ENCODE measurements at places on chromosomes 12 and 14.

DNA sequence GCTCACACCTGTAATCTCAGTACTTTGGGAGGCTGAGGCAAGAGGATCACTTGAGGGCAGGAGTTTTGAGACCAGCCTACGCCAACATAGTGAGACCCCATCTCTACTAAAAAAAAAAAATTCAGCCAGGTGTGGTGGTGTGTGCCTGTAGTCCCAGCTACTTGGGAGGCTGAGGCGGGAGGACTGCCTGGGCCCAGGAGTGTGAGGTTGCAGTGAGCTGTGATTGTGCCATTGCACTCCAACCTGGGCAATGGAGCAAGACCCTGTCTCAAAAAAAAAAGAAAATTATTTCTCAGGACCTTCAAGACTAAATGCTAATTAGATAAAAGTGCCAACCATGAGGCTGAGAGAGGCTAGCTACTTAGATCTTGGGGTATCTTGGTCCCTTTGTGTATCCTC, 23.5 kb downstream of the OTUB2 start:
- no peak for DNase-seq

GRCh38 chr12:10400829-10401228, 8.7 kb downstream of the KLRC4 start:
- DNase-seq = no peak

- no peak for DNase-seq
Observed at GRCh38 chr14:22820731-22821130, 5.5 kb upstream of the SLC7A7 start.

DNA sequence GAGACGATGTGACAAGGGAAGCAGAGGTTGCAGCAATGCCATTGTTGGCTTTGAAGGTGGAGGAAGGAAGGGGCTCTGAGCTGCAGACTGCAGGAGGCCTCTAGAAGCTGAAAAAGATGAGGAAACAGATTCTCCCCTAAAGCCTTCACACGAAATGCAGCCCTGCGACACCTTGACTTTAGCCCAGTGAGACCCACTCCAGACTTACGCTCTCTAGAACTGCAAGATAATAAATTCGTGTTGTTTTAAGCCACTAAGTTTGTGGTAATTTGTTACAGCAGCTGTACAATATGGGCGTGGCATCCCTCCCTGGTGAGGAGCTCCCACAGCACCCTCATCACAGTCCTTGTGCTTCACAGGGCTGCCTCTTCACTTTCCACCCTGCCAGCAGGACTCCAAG, 53.2 kb downstream of the GOLGA5 start:
- no peak for DNase-seq

DNA sequence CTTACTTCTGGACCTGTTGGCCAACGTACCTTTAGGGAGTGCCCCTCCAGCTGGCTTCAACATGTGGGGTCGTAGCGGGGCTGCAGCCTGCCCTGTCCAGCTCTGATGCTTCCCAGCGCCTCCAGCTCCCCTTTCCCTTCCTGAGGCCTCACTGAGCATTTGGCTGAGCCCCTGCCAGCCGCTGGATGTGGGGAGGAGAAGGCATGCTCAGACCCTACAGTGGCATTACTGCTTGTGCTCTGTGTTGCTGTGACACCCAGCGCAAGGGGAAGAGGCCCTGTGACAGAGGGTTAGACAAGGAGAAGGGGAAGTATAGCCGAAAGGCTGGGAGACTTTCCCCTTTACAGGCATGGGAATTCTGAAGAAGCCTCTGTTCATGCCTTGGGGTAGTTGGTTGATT, 145.9 kb downstream of the PRKCH start:
- no peak for DNase-seq

DNA sequence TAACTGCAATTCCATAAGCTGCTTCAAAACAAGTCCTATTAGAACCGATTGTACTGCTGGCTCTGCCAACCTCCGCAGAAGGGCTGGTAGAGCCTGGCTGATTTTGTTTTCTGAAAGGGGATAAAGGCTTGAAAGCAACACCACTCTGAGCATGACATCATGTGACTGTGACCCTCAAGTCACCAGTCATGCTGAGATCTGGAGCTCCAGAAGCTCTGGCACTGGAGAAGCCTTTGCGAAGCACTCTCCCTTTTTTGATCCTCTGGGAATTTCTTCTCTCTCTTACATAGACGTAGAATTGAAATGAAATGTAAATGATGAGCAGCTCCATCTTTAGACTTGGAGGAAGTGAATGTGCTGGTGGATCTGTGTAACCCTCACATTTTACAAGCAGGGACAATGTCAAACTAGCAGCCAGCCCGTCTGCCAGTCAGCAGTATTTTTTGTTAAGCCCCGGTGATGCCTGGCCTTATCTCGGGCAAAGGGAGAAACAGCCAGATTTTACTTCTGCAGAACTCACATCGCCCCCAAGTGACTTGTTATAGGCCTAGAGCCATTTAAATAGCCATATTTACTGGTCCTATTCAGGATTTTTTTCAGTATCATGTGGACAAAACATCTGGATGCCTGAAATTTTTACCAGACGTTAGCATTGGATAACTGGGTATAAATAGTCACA, 112.1 kb upstream of the NPAS3 start:
- DNase-seq = no peak

GRCh38 chr12:6316921-6317692, 6.6 kb downstream of the PLEKHG6 start:
- no peak for DNase-seq

DNA sequence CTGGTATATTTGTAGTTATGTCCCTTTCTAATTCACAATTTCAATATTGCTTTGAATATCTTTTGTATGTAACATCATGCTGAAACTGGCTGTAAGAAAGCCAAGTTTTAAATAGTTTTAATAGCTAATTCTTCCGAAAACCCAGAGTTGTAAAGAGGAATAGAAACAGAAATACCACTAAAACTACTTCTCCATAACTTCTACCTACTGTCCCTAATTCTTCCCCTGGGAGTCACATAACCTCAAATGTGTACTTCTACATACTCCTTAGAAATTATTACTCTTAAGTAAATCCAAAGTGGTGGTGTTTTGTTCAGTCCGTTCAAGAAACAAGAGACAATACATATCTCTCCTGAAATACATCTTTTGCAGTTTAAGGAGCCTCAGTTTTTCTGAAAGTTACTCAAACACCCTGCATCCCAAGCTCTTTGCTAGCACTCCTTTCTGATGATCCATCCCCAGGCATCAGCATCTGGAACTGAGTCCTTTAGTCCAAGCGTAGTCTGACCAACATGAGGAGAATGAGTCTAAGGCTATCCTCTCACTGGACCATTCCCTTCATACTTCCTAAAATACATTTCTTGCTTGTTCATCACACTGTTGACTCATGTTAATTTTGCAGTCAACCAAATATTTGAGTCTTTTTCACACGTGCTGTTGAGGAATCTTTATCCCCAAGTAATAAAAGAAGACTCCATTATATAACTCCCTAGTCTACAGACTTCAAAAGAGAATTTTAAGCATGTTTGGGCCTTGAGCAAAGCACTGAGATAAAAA, 214.3 kb upstream of the NUDT4 start:
- DNase-seq = no peak

GRCh38 chr14:101449114-101449513, 112.2 kb upstream of the DIO3 start:
- no peak for DNase-seq

DNA sequence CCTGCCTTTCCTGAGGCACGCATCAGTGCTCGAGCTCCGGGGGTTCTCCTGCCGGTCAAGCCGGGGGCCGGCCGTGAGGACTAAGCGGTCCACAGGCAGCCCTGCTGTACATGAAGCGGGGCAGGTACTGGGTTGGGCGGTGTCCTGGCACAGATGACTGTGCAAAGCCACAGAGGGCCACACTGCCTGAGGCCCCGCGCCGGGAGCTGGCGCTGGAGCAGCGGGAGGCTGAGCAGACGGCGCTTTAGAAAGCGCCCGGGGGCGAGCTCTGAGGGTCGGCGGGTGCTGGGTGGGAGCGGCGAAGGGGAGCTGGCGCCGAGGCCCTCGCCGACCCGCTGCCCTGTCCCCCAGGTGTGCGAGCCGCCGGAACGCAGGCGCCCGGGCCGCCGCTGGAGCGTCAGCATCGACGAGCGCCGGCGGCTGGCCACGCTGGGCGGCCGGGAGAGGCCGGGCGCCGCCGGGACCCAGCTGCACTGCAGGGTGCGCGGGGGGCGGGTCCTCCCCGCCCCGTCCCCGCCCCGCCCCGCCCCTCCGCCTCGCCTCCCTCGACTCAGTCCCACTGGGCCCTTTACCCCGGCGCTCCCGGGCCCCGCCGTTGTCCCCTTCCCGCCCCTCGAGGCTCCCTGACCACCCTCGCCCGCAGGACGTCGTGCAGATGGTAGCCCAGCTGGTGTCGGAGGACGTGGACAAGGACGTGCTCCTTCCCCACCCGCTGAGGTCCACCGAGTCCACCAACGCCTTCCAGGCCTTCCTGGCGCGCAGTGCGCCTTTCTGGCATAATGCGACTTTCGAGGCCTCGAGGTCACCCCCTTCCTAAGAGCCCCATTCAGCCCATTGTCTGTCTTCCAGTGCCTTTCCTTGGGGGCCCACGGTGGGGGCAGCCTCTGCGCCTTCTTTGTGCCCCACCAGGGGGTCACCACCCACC, 8.3 kb upstream of the MTA1 start:
- peak; percentile 91 for DNase-seq

GRCh38 chr14:91058042-91058581, 2.3 kb downstream of the RPS6KA5 start:
- no peak for DNase-seq

DNA sequence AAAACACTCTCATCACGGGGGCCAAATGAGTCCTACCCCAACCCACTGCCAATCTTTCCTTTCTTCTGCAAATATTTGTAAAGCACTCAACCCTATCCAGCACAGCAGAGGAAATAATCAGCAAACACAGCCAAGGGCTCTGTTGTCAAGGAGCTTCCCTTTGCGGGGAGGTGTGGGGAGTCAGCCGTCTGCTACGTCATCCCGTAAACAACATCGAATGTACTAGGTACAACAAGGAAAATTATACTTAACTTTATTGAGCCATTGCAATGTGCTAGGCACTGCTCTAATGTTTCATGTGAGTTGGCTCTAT, 22.8 kb downstream of the TMEM63C start:
- DNase-seq = no peak

GRCh38 chr12:1916371-1917171, 1.9 kb downstream of the CACNA2D4 start:
- DNase-seq = peak; percentile 26

DNA sequence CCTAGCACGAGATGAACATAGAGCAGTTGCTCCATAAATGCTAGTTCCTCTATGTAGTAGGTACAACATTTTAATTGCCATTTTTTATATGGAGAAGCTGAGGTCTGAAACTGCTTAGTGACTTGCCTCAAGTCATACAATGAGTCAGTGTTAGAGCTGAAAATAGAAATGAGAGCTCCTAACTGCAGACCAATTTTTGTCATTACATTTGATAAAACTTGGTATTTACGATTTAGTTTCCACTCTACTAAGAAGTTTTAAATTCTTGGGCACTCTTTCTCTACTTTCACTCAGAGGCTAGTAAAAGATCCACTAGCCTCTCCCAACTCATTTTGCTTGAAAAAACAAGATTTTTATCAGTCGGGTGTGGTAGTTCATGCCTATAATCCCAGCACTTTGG, 8.1 kb upstream of the TMED10 start:
- DNase-seq = peak; percentile 27

GRCh38 chr12:94457311-94457710, 2.4 kb downstream of the CEP83 start:
- DNase-seq = peak; percentile 7

GRCh38 chr14:64082837-64083236, 211.3 kb downstream of the ESR2 start:
- no peak for DNase-seq

DNA sequence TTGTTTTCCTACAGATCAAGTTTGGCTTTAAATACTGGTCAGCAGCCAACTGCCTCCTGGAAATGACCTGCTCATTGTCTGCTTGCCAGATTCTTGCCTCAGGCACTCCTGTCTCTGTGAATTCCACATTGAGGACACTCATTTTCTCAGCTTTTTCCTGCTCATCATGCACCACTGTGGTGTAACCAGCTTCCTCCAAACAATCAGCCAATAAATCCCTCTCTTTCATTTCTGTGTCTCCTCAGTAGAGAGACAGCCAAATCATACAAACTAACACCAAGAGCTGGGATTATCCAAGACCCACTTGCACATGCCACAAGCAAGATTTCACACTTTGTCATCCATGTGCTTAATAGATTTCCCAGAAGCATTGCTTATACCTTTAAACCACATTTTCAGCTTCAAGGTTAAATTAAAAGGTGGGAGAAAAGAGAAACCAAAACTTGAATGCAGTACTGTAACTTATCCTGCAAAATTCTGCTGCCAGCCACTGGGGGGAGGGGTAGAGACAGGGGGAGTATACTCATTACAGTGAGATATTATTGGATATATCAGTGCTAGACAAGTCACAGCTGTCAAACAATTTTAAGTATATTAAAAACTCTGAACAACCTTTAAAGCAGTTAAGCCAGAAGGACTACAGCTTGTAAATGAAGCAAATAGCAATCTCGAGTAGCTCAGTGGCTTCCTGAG, 105.0 kb downstream of the PPP2R5E start:
- no peak for DNase-seq

GRCh38 chr12:131882804-131883520, 11.5 kb upstream of the ULK1 start:
- DNase-seq = no peak

DNA sequence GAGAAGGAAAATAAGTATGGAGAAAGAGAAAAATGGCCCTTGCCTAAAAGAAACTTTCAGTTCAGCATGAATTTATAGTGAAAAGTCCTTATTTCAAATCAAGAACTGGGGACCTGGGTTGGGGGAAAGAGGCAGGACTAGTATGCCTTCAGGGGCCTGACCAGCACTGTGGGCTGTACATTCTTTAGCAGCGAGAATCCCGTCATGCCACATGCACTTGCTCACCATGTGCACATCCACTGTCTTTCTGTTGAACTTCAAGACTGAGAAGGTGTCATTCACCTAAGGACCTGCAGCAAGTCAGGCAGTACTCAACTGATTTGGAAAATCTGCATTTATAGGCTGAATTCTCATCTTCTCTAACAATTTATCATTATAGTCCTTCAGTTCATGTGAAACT, 50.2 kb downstream of the RAB35 start:
- DNase-seq = no peak

GRCh38 chr12:53758081-53758729, 6.4 kb upstream of the CISTR start:
- no peak for DNase-seq

DNA sequence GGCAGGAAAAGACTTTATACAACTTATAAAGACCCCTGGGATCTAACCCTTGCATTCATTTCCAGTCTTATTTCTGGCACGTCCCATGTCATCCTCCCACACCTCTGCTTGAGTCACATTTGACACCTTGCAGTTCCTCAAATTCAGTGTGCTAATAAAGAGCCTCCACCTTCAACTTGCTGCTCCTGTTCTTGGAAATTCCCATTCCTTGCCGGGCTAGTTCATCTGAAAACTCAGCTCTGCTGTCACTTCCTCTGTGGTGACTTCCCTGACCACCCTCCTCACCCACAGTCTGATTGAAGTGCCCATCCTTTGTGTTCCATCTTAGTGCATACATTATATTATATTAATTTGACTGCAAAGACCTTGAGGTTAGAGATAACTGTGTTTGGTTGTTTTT, 37.4 kb upstream of the PSMA6 start:
- DNase-seq = peak; percentile 28
